Hepatic stellate cell (primary cell): ENCODE measurements at places on chromosomes 2 and 18.
A peak's percentile ranks its signal among the peaks of the same experiment; 100 is the strongest.

DNA sequence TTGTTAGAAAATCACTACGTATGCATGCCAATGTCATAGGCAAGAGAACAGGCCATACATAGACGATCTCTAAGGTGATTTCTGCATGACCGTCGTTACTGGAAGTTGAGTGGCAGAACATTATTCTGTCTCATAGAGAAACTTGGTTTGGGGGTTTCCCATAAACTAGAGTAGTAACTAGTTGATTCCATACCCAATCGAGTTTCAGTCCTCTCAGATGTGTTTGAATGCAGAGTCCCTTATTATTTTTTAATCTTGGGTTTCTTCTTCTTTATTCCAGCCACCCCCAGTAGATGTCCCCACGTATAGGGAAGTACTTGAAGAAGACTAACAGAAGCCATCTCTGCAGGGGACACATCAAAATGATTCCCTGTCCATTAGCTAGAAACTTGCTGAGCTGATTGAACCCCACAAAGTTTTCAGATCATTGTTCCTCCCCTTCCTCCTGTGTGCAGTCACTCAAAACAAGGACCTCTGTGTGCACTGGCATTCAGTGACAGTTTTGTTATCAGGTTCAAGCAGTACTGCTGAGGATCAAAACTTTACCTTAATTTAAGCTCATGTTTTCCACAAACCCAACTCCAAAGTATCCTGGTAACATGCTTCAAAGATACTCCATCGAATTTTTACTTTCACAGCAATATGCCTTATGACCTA is 68.4 kb upstream of the CDCA7 start:
- DNase-seq = peak; percentile 11

DNA sequence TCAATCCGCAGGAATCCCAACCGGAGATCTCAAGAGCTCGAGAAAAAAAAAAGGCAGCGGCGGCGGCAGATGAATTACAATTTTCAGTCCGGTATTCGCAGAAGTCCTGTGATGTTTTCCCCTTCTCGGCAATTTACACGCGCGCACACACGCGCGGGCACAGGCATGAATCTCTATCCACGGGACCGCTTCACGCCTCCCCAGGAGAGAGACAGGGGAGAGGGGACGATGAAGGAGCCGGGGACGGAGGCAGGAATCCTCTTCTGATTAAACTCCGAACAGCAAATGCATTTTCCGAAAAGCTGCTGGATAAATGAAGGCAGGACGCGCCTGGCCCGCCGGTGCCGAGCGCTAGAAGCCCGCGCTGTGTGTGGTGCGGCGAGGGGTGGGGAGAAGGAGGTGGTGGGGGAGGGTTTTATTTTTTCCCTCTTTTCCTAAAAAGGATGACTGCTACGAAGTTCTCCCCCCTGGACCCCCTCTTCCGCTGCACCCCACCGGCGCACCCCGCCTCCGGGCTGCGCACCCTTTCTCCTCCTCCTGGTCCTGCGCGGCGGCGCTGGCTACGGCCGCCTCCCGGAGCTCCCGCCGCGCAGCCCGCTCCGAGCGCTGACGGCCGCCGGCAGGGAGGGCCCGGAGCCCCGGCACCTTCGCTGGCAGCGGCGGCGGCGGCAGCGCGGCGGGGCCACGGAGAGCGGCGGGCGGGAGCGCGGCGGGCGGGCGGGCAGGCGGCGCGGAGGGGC is at the start of gene BCL2:
Gene BCL2, minus strand, starts transcription at position 387 of the 740 bp plus-strand sequence.
- DNase-seq = peak; percentile 38

GRCh38 chr2:168499500-168499899 is 43.4 kb downstream of the CERS6 start:
- DNase-seq = no peak

DNA sequence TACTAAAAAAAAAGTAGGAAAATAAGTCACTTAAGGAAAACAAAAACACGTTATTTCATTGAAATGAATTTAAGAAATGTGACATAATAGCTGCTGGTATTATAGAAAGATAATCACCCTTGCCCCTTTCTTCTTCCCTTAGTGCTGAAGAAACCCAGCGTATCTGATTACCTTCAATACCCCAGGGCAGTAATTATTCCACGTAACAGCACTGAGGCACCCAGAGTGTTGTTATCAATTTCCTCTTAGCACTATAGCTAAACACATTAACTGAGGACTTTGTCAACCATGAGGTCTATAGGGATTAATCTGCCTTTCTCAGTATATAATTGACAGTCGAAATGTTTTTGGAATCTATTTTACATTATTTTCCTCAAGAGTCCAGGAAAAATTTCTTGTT is 180.0 kb upstream of the NXPH2 start:
- DNase-seq = no peak

DNA sequence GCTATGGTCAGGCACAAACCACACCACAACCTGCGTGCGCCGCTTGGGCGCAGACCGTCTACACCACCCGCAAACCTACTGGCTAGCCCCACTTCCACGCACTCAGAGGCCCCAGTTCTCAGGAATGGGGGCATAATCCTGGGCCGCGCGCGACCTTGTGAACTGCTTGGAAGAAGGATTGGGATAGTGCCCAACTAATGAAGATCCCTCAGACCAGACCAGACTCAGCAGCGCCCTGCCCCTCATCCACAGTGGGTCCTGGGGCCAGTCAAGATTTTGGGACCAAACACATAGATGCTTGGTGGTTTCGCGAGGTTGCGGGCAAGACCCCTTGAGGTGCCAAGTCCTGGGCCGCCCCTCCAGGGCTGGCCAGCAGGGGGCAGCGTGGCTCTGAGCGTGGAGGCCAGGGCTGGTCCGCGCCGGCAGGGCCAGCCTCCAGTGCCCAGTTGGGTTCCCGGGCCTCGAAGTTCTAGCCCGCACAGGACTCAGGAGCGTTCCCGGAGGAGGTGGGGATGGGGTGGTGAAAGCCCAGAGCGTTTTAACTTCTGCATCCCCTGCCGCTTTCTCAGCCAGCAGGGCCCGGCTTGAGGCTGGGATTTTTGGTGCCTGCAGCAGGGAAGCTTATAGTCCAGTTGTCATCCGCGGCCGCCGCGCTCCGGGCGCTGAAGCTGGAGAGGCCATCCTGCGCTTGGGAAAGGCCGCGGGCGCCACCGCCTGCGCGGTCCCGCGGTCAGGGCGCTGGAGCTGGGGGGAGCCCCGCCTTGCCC is 8.3 kb downstream of the OSR1 start:
- DNase-seq = peak; percentile 62

- no peak for DNase-seq
Observed at GRCh38 chr2:166516712-166517303, 22.8 kb upstream of the SCN7A start.

GRCh38 chr2:24926602-24927252 is 6.7 kb upstream of the ADCY3 start:
- peak; percentile 57 for DNase-seq
